A549 treated with CORT108297 at 1 μM for 4 hours (cell line): ENCODE measurements at places on chromosomes 11 and 22. TPM values are rescaled to one million over a fixed set of nuclear protein-coding genes. Genes with fewer than 3 reads are reported as not detected.

C11orf42 gene
- total RNA-seq: not detected in 5 replicates

CHORDC1 gene
- total RNA-seq: 79.5 to 154 TPM (median 96.2 TPM) in 5 replicates

NNMT gene
- total RNA-seq: 216 to 289 TPM (median 270 TPM) in 5 replicates

HSPB2 gene
- not detected in 5 replicates for total RNA-seq

MPZL2 gene
- 0.15 TPM in 1 of 5 replicates, not detected in the others for total RNA-seq

AIP gene
- total RNA-seq: 44.3 to 53.1 TPM (median 48.4 TPM) in 5 replicates

VWCE gene
- 0.48 to 0.72 TPM (median 0.61 TPM) in 5 replicates for total RNA-seq

DRICH1 gene
- 0.08 to 0.43 TPM (median 0.12 TPM) in 4 of 5 replicates, not detected in the other for total RNA-seq

FBXO7 gene
- total RNA-seq: 69.1 to 73.8 TPM (median 72.8 TPM) in 5 replicates

APOBEC3H gene
- total RNA-seq: 0.14 to 0.53 TPM (median 0.41 TPM) in 5 replicates

CEND1 gene
- total RNA-seq: 1.4 to 2.7 TPM (median 2.0 TPM) in 5 replicates

OR8U1 gene
- not detected in 5 replicates for total RNA-seq

OR5D14 gene
- total RNA-seq: not detected in 5 replicates

POLDIP3 gene
- 39.1 to 41.3 TPM (median 40.1 TPM) in 5 replicates for total RNA-seq

OR4A16 gene
- not detected in 5 replicates for total RNA-seq

IGF2 gene
- 1.5 to 2.9 TPM (median 2.8 TPM) in 5 replicates for total RNA-seq

PAAF1 gene
- 10.8 to 12.7 TPM (median 11.6 TPM) in 5 replicates for total RNA-seq

IGLL1 gene
- not detected in 5 replicates for total RNA-seq

OR51B5 gene
- total RNA-seq: not detected in 5 replicates

OR5B21 gene
- total RNA-seq: not detected in 5 replicates

FAM180B gene
- total RNA-seq: not detected in 5 replicates

CEP126 gene
- total RNA-seq: 2.9 to 4.1 TPM (median 3.4 TPM) in 5 replicates

LDLRAD3 gene
- 20.0 to 26.0 TPM (median 24.2 TPM) in 5 replicates for total RNA-seq

E2F8 gene
- 5.5 to 6.8 TPM (median 6.2 TPM) in 5 replicates for total RNA-seq

SIK2 gene
- 4.6 to 6.1 TPM (median 5.5 TPM) in 5 replicates for total RNA-seq

BTBD18 gene
- total RNA-seq: not detected in 5 replicates

CCDC89 gene
- not detected in 5 replicates for total RNA-seq

WBP2NL gene
- 0.05 to 0.21 TPM (median 0.06 TPM) in 3 of 5 replicates, not detected in the others for total RNA-seq

TMEM191C gene
- 0.65 to 2.0 TPM (median 1.4 TPM) in 5 replicates for total RNA-seq

HPX gene
- total RNA-seq: 0.25 to 0.84 TPM (median 0.37 TPM) in 5 replicates

OR4S2 gene
- total RNA-seq: not detected in 5 replicates

MYOD1 gene
- total RNA-seq: not detected in 5 replicates

BET1L gene
- 38.1 to 49.8 TPM (median 48.0 TPM) in 5 replicates for total RNA-seq

B4GALNT4 gene
- total RNA-seq: 11.1 to 25.3 TPM (median 20.4 TPM) in 5 replicates

CD248 gene
- total RNA-seq: not detected in 5 replicates

P2RY2 gene
- 8.5 to 12.8 TPM (median 11.4 TPM) in 5 replicates for total RNA-seq

ARHGAP8 gene
- 1.3 to 2.2 TPM (median 1.8 TPM) in 5 replicates for total RNA-seq

C11orf52 gene
- 0.11 TPM in 1 of 5 replicates, not detected in the others for total RNA-seq

SLC22A12 gene
- total RNA-seq: not detected in 5 replicates

WNT7B gene
- total RNA-seq: 87.1 to 129 TPM (median 125 TPM) in 5 replicates

GP1BB gene
- total RNA-seq: 0.28 to 1.8 TPM (median 1.6 TPM) in 5 replicates

SMC1B gene
- 0.02 to 0.03 TPM (median 0.03 TPM) in 3 of 5 replicates, not detected in the others for total RNA-seq

RNF26 gene
- total RNA-seq: 29.4 to 41.1 TPM (median 37.7 TPM) in 5 replicates

OMP gene
- not detected in 5 replicates for total RNA-seq

SAC3D1 gene
- 33.4 to 59.7 TPM (median 56.5 TPM) in 5 replicates for total RNA-seq

BATF2 gene
- 0.74 to 1.0 TPM (median 0.96 TPM) in 5 replicates for total RNA-seq

GNG3 gene
- total RNA-seq: not detected in 5 replicates
